Chondrocyte (in vitro differentiated cells): ENCODE measurements at places on chromosomes 13 and 19.
A peak's percentile ranks its signal among the peaks of the same experiment; 100 is the strongest.

GRCh38 chr19:6801485-6802086 is 29.1 kb downstream of the VAV1 start:
- DNase-seq, result no peak

GRCh38 chr19:50668879-50669278 is 19.6 kb downstream of the C19orf81 start:
- no peak for DNase-seq

DNA sequence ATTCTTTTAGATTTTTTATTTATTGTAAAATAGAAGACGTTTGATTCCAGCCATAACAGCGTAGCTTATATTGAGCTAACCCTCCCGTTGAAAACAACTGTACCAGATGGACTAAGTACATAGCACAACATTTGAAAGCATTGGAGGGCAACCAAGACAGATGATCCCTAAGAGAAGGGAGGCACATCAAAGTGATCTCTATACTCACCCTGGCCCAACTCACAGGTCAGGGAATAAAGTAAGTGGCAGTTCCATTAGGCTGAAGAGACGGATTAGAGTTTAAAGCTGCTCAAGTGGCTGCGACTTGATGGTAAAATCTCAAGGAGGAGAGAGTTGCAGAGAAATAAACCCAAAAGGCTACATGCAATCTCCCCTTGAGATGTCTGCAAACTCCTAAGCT is 65.1 kb upstream of the ITM2B start:
- DNase-seq, result no peak

GRCh38 chr13:111526922-111527321 is 206.5 kb downstream of the TEX29 start:
- DNase-seq, result peak; percentile 67

DNA sequence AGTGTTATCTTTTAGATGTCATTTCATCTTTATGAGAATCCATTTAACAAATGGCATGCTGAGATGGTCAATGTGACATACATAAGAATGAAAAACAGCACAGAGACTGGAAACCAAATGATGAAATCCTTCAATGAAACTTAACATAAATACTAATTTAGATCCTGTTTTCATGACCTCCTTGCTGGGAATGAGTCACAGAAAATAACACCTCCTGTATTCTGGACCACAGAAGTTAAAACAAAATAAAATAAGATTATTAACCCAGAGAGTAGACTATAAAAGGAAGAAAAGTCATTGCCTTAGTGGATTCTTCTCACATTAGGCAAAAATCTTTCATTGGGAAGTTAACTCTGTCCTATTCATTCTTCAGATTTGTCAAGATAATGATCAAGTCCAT is 1.6 kb downstream of the DIAPH3 start:
- no peak for DNase-seq

DNA sequence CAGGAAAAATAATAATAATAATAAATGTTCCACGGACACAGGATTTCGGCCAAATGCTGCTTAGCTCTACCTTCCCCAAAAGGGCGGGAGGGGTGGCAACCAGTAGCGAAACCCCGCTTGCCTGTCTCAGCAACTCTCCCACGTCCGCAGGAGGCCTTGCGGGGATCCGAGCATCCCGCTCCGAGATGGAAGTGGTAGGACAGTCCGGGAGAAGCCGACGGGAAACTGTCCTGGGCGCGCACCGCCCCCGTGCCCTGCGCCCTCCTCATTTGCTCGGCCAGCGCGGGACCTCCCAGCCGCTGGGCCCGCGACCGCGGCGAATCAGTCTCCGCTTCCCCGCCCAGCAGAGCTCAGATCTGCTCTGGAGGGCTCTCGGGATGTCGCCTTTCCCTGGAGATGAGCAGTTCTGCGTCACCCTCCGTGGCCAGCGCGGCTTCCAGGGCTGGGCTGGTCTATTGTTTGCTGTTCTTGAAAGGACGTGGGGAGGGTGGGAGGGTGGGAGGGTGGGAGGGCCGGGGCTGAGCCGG is 48.9 kb upstream of the PABPC3 start:
- no peak for DNase-seq

- DNase-seq, result no peak
These were observed at the start of gene MAP4K1 for GRCh38 chr19:38617764-38618589. Gene MAP4K1 (minus strand): TSS chr19:38617953. CDS start chr19:38617895, 58 bp downstream.

DNA sequence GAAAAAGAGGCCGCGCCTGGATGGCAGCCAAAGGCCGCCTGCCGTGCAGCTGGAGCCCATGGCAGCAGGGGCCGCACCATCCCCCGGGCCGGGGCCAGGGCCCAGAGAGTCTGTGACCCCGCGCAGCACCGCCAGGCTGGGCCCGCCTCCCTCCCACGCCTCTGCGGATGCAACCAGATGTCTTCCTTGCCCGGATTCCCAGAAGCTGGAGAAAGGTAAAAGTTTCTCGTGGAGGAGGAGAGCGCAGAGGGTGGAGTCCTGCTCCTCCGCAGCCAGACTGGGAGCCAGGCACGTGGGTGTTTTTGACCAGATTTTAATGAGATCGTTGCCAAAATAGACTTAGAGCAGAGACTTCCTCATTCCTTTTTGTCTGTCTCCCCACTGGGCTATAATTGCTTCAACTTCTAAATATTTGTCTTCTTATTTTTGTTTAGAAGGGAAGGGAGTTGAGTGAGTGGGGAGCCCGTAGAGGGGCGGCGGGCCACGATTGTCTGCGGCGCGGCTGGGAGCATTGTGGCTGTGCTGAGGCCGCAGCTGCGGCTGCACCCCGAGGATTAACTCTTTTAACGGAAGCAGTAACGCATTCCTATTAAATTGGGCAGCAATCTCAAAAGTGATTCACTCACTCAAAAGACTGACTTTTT is 22.8 kb upstream of the NDUFS7 start:
- no peak for DNase-seq

DNA sequence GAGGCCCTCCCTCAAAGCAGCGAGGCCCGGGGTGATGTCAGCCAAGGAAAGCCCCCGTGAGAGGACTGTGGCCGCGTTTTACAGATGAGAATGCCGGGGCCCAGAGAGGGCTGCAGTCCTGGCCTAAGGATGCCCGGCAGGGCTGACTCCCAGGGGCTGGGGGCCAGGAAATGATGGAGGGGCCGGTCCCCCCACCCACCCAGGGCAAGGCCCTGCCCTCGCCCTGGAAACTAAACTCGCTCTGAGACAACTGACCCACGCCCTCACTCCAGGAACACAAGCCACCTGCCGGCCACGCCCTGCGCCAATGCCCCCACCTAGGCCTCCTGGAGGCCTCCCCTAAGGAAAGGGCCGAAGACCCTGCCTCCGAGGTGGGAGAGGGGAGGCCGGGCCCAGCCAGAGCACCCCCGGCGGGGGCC is 7.2 kb downstream of the ZBTB7A start:
- no peak for DNase-seq

- DNase-seq, result no peak
These were observed 25.3 kb downstream of the B3GLCT start for GRCh38 chr13:31224963-31225559.

DNA sequence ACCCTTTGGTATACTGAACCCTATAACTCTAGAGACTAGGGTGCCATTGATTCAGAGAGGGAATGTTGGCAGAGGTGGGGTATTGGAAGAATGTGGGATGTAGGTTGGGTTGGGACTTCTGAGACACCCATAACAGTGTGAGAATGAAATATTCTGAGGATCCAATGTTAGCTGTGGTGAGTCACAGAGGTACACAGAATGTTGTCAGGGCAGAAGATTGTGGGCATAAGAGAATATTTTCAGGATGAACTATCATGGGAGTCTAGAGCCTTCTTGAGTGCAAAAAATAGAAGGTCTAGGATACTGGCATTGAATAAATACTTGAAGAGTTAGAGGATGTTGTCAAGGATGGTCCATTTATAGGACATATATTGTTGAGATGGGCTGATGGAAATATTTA is 9.0 kb downstream of the KLK13 start:
- no peak for DNase-seq
